Activated naive CD4-positive, alpha-beta T cell treated with anti-CD3 and anti-CD28 coated beads for 36 hours (primary cell): ENCODE measurements at places on chromosomes 1 and 21.

DNA sequence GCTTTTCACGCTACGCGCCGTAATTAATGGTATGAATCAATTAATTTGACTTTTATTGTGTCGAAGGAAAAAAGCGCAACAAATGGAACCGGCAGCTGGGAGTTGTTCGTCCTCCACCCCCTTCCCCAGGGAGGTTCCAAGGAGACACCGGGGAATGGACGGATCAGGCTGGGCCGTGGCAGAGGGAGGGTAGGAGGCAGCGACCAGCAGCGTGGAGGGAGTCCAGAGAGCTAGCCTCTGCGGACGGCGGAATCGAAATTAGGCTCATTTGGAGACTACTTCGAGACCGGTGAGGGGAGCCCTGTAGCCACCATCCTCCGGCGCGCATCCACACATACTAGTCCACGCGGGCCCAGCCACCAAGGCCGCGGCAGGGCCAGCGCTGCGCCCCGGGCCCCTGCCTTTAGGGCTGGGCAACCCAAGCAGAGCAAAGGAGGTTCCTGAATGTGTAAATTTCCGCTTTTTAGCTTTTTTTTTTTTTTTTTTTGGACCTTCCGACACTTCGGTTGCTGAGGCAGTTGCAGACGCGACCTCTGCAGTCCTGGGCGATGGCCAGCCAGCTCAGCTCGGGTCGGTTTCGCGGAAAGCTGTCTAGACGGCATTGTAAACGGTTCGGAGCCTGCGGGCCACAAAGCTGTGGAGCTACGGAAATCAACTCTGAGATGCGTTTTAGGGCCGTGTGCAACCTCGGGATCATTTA is 2.2 kb upstream of the FOXD3 start:
- no peak for DNase-seq

GRCh38 chr1:226679853-226680516 is 59.1 kb downstream of the ITPKB start:
- DNase-seq: peak; percentile 84

DNA sequence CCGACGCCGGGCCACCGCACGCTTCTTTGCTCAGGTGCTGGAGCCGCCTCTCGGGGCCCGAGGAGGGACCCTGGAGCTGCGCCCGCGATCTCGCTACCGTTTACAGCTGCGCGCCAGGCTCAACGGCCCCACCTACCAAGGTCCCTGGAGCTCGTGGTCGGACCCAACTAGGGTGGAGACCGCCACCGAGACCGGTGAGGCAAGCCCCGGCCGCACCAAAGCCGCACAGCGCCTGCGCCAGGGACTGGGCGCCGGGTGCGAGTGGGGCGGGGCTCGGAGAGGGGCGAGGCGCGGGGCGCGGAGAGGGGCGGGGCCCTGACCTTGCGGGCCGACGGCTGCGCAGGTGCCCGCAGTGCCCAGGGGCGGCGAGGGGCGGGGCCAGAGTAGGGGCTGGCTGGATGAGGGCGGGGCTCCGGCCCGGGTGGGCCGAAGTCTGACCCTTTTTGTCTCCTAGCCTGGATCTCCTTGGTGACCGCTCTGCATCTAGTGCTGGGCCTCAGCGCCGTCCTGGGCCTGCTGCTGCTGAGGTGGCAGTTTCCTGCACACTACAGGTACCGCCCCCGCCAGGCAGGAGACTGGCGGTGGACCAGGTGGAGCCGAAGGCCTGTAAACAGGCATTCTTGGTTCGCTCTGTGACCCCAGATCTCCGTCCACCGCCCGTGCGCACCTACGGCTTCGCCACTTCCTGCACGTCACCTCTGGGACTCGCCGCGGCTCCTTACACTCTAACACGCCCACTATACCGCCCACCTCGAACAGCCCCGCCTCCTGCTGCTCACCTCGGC is 9.8 kb upstream of the CDC20 start:
- DNase-seq: peak; percentile 79

DNA sequence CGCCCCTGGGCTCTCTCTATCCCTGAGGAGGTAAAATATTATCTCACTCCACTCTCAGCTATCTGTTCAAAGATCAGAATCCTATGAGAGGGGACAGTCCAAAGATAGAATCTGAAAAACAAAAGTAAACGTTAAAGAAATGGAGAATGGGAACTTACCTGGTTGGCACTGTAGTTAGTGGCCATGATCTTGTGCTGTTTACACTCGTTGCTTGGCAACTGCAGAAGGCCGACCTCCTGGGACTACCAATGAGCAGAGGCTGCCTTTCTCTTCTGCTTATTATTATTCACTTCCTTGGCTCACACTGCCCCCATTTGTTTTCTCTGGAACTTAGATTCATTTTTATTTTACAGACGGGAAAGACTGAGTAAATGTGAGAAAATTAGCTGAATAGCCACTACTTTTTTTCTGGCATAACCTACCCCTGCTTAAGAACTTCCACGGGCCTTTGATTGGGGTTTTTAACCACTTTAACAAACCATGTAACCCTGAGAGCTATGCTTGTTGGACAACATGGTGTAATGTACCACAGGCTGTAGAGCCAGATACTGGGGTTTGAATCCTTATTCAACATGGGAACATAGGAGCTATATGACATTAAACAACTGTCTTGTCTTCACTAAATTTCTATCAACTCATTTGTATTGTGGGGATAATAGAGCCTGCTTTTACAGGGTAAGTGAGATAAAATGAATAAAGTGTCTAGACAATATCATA is at the start of gene CFAP126:
CFAP126 (minus strand) TSS at position 193 of the 717 bp plus-strand sequence; CDS start at position 185, 8 bp downstream.
- DNase-seq: peak; percentile 61
